RCC 7860 (cell line): ENCODE measurements at places on chromosomes 11 and 22.

DNA sequence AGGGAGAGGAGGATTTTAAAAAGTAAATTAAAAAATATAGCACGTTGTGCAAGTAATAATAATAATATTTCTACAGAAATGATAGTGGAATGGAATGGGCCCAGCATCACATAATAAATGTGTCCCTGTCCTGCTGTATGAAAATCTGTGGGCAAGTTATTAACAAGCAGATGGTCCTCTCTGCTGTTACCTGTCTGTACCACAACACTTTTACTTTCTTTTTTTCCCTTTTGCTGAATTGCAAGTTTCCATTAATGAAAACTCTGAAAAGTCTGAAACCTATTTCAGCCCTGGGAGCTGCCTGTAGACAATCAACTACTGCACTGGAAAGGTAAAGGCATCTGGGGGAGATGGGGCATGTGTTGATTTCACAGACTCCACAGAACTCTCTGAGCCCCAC lies 937.1 kb downstream of the OPCML start:
- DNase-seq: no peak

DNA sequence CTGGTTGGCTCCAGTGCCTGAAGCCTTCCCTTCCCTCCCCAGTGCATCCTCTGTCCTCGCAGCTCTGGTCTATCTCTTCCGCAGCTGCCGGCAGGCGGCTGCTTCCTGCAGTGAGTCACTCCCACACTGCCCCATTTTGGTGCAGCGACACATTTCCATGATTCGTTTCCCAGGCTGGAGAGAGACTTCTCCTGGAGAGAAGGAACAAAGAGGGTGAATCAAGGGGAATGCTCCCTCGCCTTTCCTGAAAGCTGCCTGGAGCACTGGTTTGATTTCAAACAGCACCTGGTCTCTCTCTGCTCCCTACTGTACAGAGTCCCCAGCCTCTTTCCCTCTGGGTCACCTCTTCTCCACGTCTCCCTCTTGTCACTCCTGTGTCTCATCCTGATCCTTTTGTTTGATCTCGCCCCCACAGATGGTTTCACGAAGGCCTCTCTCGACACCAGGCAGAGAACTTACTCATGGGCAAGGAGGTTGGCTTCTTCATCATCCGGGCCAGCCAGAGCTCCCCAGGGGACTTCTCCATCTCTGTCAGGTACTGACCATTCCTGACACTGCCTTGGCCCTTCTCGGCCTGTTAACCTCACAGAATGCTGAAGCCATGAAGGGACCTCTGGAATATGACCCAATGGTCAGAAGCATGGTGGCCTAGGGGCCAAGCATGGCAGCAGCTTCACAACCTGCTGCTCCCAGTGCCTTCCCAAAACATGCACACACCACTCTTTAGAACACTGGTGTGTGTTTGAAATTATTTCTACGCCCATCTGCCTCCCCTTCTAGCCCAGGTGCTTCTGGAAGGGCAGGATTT lies at the start of gene TMA7B:
Gene TMA7B (plus strand): TSS at position 758 of the 808 bp plus-strand sequence. CDS start 3,978 bp downstream, outside the sequence.
- DNase-seq: peak; percentile 68

DNA sequence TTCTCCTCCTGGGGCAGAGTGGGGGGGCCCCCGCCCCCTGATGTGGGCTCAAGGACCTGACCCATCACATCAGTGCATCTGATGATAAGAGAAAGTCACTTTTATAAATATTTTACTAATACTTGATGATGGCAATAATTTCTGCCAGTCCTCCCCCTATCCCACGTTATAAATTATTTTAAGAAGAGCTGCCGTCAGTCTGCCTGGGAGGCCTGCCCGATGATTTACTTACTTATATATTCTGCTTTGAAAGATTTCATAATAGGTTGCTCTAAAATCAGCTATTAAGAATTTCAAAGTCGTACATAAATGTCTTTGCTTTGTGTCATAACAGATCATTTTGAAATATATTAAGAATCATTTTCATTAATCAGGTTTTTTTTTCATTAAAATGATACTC lies 58.8 kb downstream of the MYO18B start:
- DNase-seq: no peak

DNA sequence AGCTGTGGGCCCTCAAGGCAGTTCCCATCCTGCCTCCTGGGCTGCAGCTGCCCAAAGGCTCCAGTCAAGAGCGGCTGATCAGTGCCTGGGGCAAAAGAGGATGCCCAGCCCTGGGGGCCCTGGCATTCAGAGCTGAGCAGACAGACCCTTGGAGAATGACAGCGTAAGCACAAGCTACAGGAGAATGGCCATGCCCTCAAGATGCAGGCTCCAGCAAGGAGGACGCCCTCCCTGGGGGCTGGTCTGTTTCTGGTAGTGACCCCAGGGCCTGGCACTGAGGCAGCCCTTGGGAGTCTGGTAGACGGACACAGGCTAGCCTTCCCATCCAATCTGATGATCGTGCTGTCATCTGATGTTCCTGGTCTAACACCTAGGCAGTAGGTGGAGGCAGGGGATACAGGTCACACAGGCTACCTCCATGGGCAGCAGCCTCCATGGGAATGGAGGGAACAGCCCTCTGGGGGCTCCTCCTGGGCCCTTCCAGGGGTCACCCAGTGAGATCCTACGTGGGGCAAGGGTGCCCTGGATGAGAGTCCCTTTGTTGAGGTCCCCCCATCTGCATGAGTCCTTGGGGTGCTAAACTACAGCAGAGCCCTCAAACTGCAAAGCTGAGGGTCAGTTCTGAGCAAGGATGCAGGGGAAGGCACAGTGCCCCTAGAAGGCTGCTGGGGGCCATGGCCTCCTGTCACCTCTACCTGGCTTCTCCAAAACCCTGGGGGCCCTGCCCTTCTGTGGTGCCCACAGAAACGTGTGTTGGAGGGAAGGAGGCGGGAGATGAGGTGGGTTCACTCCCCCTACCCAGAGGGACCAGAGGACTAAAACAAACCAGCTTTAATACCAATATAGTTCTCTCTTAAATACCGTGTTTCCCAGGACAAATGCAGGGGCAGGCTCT lies 10.2 kb upstream of the SF1 start:
- no peak for DNase-seq

DNA sequence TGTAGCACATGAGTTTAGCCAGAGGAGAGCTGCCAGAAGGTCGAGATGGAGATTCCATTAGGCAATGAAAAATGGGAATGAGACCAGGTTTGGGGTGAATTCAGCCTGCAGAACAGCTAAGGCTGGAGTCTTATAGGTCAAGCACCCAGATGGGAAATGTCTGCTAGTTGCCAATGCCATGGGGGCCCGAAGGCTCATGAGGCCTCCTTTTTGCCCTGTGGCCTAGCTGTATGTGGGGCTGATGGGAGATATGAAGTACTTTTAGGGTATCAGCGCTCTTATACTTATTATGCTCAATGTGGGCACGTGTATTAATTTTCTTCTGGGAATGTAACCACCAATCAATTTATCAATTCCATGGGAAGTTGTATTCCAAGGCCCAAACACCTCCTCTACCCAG lies 8.7 kb downstream of the PPFIBP2 start:
- no peak for DNase-seq

GRCh38 chr11:64071849-64072248 lies 36.1 kb downstream of the FLRT1 start:
- no peak for DNase-seq

GRCh38 chr22:19895160-19895849 lies 40.6 kb upstream of the GNB1L start:
- DNase-seq: no peak

- no peak for DNase-seq
Measured at GRCh38 chr11:43708776-43709175, 28.2 kb downstream of the HSD17B12 start.

DNA sequence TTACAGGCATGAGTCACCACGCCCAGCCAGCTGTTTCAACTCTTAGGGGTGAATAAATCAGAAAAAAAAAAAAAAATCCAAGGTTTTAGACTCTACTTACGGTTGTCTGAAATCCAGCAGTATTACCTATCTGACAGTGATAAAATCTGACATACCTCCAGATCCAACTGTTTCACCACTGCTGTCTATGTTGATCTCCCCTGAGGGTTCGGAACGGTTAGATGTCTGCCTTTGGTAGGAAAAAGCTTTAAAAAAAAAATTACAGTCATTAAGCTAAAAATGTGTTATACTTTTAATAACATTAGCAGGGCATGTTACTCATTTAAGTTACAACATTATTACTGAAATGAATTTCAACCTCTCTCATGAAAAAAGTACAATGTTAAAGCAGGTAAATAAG lies 21.1 kb downstream of the NCAPD3 start:
- no peak for DNase-seq
